CD4-positive, alpha-beta T cell treated with Interleukin-17A for 4 hours (primary cell): ENCODE measurements at places on chromosomes 3 and 15.

DNA sequence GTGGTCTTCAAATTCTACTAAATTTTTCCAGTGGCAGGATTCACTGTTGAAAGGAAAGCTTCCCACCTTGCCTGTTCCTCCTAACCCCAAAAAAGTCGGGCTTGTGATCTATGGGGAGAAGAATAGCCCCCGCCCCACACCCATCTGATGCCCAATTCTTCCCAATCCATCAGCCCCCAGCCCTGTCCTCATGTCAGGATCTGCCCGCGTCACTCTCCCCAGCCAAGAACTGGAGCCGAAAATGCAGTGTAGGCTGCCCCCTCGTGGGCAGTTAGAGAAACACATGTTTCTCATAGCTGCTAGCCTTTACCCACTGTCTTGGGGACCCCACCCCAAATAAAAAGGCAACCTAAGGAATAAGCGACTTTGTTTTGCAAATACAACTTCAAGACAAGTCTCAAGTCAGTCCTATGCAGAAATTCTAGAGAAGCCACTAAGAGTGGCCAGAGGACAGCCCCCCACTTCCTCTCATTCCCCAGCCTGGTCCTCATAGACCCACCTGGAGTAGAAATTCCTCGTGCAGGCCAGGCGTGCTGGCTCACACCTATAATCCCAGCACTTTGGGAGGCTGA is 13.0 kb upstream of the CSK start:
- DNase-seq: peak; percentile 77

DNA sequence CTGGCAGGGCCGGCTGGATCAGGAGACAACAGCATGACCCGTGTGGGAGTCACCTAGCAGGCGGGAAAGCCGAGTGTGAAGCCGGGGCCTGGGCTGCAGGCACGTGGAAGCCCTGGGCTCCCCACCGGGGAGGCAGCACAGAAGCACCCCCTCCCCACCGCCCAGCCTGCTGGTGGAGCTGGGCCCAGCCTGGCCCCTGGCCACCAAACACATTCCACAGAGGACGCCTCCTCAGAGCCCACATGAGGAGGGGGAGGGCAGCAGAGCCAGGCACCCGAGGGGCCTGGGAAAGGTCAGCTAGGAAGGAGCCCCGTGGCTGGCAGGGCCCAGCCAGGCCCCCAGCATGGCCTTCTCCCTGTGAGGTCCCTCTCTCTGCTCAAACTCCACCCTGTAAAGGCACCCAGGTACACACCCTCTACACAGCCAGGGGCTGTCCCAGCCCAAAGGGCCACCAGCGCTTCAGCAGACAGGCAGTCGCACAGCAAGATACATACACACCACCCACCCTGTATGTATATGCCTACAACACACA is 4.5 kb downstream of the PLXNB1 start:
- no peak for DNase-seq

DNA sequence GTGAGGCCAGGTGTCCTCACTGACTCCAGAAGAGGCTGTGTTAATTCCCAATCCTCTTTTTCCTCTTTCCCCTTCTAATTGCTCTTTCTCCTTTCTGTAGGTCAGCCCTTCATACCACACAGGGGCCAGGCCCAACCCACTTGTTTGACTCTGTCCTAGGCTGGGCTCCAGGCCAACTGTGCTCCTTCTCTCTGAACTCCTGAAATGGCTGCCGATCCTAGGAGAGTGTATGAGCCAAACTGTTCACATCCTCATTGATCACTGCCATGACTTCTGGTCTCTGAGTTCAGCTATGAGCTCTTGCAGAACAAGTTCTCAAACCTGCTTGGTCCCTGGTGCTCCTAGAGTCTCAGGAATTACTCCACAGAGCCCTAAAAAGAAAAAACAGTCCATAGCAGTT is 145.1 kb downstream of the VGLL4 start:
- DNase-seq: no peak

- no peak for DNase-seq
Measured at GRCh38 chr3:53193466-53194209, 32.6 kb downstream of the PRKCD start.
